ENCODE measurements at places on chromosomes 5 and 9.

DNA sequence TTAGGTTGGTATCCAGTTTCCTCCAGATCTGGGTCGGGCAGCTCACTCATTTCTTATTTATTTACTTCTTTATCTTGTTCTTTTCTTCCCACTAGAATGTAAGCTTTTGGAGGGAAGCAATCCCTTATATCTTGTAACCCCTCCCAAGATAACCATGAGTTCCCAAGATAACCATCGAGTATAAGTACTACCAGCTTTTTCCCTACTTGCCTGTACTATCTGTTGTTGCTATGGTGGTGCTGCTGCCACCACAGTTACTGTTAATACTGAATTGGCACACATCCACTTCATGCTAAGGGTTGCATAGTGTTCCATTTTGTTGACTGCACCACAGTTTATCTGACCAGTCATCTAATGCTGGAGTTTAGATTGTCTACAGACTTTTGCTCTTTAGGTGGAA is 19.9 kb downstream of the NUP214 start:
- DNase-seq = no peak
- peaks cover 86% of the 10 kb centered on the region for H3K36me3 ChIP-seq
- H3K4me3 ChIP-seq = no peak overlapping the region
- H3K4me1 ChIP-seq = no peaks in the 10 kb centered on the region
- no peaks in the 10 kb centered on the region for H3K27me3 ChIP-seq
- H3K27ac ChIP-seq = no peak overlapping the region

DNA sequence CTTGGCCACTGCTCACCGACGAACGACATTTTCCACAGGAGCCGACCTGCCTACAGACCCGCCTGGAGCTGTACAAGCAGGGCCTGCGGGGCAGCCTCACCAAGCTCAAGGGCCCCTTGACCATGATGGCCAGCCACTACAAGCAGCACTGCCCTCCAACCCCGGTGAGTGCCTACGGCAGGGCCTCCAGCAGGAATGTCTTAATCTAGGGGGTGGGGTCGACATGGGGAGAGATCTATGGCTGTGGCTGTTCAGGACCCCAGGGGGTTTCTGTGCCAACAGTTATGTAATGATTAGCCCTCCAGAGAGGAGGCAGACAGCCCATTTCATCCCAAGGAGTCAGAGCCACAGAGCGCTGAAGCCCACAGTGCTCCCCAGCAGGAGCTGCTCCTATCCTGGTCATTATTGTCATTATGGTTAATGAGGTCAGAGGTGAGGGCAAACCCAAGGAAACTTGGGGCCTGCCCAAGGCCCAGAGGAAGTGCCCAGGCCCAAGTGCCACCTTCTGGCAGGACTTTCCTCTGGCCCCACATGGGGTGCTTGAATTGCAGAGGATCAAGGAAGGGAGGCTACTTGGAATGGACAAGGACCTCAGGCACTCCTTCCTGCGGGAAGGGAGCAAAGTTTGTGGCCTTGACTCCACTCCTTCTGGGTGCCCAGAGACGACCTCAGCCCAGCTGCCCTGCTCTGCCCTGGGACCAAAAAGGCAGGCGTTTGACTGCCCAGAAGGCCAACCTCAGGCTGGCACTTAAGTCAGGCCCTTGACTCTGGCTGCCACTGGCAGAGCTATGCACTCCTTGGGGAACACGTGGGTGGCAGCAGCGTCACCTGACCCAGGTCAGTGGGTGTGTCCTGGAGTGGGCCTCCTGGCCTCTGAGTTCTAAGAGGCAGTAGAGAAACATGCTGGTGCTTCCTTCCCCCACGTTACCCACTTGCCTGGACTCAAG is 1.5 kb downstream of the CSF2 start:
- H3K36me3 ChIP-seq = no peaks in the 10 kb centered on the region
- no peak overlapping the region for H3K27ac ChIP-seq
- H3K4me1 ChIP-seq = peaks cover 24% of the 10 kb centered on the region
- H3K27me3 ChIP-seq = no peaks in the 10 kb centered on the region
- H3K4me3 ChIP-seq = no peak overlapping the region

DNA sequence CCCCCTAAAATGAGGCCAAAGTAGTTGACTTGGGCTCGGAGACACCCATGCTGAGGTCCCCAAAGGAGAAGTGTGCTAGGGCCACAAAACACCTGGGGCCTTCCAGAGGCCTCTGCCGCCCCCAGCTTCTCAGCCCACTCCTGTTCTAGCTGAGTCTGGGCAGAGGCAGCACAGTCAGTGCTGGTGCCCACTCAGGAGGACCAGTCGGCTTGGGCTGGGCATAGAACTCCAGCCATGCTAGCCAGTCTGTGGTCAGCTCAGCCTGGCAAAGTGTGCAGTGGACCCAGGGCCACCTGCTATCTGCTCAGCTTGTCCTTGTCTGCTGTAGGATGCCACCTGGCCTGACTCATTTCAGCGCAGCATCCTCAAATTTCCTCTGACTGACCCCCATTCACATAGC is 254.6 kb downstream of the FSTL4 start:
- H3K36me3 ChIP-seq = no peaks in the 10 kb centered on the region
- DNase-seq = no peak
- no peaks in the 10 kb centered on the region for H3K27me3 ChIP-seq
- H3K27ac ChIP-seq = no peak overlapping the region

DNA sequence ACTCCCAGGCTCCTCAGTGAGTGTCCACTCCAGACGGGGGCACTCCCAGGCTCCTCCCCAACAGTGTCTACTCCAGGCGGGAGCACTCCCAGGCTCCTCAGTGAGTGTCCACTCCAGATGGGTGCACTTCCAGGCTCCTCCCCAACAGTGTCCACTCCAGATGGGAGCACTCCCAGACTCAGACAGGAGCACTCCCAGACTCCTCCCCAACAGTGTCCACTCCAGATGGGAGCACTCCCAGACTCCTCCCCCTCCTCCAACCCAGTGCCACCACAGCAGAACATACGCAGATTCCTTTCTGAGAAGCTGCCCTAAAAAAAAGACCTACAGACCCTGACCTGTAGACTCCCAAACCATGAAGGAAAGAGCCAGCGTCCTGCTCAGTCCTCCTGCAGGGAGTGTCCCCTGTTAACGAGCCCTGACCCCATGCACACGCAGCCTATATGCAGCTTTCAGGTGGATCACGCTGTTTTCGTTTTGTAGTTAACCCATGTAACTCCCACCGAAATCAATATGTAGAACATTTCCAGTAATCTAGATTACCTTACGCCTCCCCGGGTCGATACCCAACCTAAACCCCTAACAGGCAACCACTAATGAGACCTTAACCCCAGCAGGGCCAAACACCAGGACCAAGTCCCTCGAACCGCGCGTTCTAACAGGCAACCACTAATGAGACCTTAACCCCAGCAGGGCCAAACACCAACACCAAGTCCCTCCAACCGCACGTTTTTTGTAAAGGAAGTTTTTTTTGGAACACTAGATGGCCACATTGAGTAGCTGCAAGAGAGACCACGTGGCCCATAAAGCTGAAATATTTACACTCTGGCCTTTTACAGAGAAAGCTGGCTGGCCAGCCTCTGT is 15.7 kb downstream of the PNPLA7 start:
- no peak overlapping the region for H3K4me3 ChIP-seq
- DNase-seq = no peak
- no peaks in the 10 kb centered on the region for H3K27me3 ChIP-seq
- H3K27ac ChIP-seq = no peak overlapping the region

GRCh38 chr5:76280494-76280893 is 122.6 kb upstream of the IQGAP2 start:
- H3K27me3 ChIP-seq = no peaks in the 10 kb centered on the region
- no peaks in the 10 kb centered on the region for H3K36me3 ChIP-seq
- H3K4me3 ChIP-seq = no peak overlapping the region
- H3K27ac ChIP-seq = no peak overlapping the region
- H3K4me1 ChIP-seq = no peaks in the 10 kb centered on the region
- no peak for DNase-seq

GRCh38 chr5:36209664-36210063 is 32.1 kb downstream of the NADK2 start:
- H3K27ac ChIP-seq = no peak overlapping the region
- no peak for DNase-seq
- no peak overlapping the region for H3K4me3 ChIP-seq
- no peaks in the 10 kb centered on the region for H3K4me1 ChIP-seq
- no peaks in the 10 kb centered on the region for H3K27me3 ChIP-seq

Data from effector memory CD4-positive, alpha-beta T cell (primary cell).